ENCODE measurements at places on chromosomes 7 and 10.

- DNase-seq = no peak
Measured at GRCh38 chr7:14023838-14024237, 34.4 kb upstream of the ETV1 start.

- DNase-seq = no peak
Measured at GRCh38 chr10:132394936-132395703, 1.9 kb upstream of the PWWP2B start.

DNA sequence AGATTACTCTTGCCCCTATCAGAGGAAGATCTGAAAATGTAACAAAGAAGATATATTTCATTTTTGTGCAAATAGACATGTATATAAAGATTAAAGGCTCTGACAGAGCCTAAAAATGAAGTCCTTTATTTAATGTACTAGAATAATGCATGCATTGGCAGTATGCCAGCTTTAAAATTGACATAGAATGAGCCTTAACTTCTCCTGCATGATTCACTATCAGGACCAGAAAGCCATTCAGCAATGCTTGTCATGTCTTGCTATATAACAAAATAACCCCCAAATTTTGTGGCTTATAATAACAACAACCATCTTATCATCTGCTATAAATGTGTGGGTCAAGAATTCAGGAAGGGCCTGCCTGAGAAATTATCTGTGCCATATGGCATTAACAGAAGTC is 411.9 kb downstream of the GRM8 start:
- DNase-seq = no peak

GRCh38 chr7:85060696-85061095 is 126.2 kb downstream of the SEMA3D start:
- DNase-seq = no peak

- no peak for DNase-seq
Measured at GRCh38 chr10:130809761-130810515, 501.6 kb downstream of the TCERG1L start.

- DNase-seq = no peak
Measured at GRCh38 chr10:34188221-34188620, 626.9 kb downstream of the PARD3 start.

DNA sequence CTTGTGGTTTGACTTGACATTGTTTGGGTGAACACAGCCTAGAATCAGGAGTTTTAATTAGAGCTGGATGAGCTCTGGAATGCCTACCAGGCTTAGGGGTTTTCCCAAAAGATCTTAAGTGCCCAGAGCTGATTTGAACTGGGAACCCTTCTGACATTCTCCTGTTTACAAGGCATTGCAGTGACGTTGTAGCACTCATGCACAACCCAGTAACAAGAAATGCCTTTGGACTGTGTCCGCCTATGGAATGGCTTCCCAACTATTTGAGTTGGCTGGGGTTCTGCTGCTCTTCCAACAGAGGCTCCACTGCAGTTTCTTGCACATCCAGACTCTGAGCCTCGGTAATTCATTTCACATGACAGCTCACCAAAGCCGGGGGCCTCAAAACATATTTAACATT is 76.7 kb upstream of the MKX start:
- DNase-seq = no peak

- peak; percentile 34 for DNase-seq
Measured at GRCh38 chr7:91288208-91288824, 24.1 kb downstream of the FZD1 start.

GRCh38 chr7:27875061-27875460 is 135.1 kb downstream of the TAX1BP1 start:
- no peak for DNase-seq

GRCh38 chr10:48477141-48477540 is 127.7 kb downstream of the ARHGAP22 start:
- DNase-seq = no peak

GRCh38 chr10:80503584-80504157 is 34.0 kb upstream of the SH2D4B start:
- no peak for DNase-seq

DNA sequence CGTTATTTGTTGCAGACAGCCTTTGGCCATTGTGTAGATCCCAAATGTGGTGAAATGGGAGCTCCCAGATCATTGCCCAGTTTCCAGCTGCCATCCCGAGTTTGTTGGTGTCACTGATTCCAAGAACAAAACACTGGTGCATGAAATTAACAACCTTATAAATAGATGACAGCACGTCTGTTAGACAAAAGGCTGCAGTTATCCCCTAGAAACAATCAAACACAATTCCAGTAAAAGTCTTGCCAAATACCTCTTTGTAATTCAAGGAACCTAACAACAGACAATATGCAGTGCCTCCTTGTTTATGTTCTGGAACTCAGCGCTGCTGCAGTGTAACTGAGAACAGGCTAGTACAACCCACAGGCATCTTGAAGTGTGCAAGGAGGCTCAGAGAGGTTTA is 404.5 kb downstream of the PAXIP1 start:
- DNase-seq = no peak

DNA sequence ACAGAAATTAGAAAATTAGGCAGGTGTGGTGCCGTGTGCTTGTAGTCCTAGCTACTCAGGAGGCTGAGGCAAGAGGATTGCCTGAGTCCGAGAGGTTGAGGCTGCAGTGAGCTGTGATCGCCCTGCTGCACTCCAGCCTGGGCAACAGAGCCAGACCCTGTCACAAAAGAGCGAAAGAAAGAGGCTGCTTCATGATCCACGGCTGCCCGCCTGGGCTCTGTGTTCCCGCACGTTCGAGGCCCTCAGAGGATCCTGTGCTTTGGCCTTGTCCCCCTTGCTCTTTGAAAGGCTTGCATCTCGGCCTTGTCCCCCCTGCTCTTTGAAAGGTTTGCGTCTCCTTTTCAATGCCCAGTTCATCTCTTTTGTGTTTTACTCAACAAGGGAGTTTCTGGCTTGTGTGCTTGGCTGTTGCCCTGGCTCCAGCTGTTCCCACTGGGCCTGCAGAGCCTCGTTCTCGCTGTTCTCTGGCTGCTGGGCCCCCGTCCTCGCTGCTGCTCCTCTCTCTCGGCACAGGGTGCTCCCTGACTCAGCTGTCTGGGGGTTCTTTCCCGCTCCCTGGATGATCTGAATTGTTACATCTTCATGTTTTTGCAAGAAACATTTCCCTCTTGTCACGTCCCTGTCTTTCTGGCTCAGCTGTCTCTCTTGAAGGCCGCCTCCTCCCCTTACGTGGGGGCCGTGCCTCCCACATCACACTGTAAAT is 45.1 kb upstream of the INPP5A start:
- no peak for DNase-seq

- no peak for DNase-seq
Measured at GRCh38 chr10:63738410-63738809, 217.2 kb downstream of the REEP3 start.

- DNase-seq = no peak
Measured at GRCh38 chr7:43201912-43202311, 89.5 kb downstream of the HECW1 start.

DNA sequence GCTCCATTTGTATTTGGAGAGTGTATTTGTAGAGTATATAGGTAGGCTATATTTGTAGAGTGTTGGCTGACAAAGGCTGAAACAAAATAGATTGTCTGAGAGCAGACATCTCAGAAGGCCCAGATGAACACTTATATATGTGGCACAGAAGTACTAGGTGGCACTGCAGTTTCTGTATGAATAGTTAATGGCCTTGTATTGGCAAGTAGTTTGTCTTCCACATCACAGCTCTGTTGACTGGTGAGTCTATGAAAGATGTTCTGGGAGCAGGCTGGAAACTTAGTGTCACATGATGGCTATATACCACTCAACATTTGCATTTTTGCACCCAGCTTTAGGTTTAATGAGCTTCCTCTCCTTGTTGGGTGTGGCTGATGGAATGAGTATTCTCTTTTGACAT is 51.9 kb downstream of the CCNY start:
- no peak for DNase-seq

DNA sequence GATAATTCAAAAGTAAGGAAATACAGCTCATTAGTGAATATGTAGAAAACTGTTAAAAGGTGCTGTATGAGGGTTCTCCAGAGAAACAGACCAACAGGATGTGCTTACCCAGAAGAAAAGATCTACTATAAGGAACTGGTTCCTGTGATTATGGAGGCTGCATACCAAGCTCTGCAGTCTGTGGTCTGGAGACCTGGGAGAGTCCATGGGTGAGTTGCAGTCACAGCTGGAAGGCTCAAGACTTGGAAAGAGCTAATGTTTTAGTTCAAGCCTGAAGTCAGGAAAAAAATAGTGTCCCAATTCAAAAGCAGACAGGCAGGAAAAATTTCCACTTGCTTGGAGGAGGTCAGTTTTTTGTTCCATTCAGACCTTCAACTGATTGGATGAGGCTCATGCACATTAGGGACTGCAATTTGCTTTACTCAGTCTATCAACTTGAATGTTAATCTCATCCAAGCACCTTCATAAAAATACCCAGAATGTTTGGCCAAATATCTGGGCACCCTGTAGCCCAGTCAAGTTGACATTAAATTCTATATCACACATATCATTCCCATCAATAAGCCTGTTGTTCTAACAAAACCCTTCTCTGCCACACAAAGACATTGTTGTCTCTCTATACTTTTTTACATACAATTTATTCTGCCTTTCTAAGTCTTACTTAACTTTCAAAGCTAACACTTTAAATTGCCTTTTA is 197.9 kb upstream of the KLF6 start:
- DNase-seq = no peak

- DNase-seq = no peak
Measured at GRCh38 chr10:43845121-43845520, 196.4 kb upstream of the ZNF32 start.
